ENCODE measurements at places on chromosomes 3 and 15.

- no peak for DNase-seq
Observed at GRCh38 chr3:132867956-132868355, 145.7 kb upstream of the NPHP3 start.

DNA sequence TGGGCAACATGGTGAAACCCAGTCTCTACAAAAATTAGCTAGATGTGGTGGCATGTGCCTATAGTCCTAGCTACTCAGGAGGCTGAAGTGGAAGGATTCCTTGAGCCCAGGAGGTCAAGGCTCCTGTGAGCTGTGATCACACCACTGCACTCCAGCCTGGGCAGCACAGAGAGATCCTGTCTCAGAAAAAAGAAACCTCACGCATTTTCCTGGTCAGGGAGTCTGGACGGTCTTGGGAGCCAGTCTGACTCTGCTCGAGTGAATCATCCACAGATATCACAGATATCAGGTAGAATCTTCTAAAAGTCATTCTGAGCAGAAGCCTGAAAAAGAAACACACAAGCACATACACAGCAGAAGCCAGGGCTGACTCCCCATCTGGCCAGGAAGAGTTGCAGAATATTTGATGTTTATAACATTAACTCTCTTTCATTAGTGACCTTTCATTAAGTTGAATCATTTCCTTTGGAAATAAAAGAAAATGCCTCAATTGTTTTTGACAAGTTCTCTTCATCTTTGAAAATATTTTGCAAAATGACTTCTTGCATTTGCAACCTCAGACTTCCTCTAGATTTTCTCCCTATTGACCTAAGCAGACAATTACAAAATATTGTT lies 56.5 kb upstream of the ABHD17C start:
- DNase-seq: no peak

DNA sequence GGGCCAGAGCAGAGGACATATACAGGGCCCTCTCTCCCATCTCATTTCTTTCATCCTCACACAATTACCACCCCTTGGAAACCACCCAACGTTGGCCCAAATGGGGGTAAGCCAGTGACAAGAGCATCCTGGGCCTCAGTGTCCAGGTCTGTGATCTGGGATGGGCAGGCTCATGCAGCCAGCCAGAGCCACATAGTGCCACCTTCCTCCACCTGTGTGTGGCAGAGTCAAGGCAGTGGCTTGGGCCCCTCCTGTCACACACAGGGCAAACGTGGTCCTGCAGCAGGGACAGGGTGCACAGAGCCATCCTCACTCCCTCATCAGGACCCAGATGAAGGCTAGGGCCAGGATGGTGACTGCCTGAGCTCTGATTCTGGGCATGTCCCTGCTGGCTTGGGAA lies 2.3 kb upstream of the MYL3 start:
- no peak for DNase-seq

DNA sequence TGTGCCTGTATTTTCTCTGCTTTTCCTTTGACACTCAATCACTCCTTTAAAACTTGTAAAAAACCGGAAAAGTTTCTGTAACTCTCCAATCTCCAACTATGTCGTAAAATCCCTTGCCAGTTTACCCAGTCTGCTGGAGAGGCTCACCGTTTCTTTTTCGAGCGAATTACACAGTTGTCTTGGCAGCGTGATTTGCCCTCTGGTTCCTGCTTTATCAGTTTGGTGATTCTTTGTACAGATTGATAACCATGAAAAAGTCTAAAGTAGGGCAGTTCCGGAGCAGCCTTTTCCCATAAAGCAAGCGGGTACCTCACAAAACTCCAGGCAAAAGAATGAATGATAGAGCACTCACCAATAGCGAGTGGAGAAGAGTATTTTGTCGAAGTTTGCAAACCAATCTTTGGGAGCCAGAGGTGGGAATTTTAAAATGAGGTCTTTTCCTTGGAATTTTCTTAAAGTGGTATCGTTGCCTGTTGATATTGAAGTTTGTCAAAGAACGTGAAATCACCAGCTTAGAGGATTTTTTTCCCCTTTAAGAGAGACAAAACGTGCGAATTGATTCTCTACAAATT lies at the start of gene TTC23:
Gene TTC23, minus strand, starts transcription at position 312 of the 572 bp plus-strand sequence. CDS start 20,869 bp downstream, outside the sequence.
- peak; percentile 86 for DNase-seq

DNA sequence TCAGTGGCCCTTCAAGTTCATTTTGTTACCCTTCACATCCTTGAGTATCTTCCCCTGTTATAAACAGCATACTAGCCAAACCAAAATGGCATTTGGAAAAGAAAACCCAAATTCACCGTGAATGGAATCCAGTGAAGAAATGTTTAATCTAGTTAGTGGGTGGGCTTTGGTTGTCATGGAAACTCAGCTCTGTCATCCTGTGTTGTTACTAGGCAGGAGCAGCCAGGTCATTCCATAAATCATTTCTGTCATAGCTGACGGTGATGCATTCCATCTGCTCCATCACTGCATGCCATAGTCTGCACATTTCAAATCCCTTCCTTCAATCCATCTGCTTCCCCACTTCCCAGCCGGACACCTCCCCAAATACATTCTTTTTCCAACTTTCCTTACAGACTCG lies 140.4 kb upstream of the CGNL1 start:
- DNase-seq: peak; percentile 75

- no peak for DNase-seq
Observed at GRCh38 chr3:117611211-117611610, 901.6 kb downstream of the TUSC7 start.

DNA sequence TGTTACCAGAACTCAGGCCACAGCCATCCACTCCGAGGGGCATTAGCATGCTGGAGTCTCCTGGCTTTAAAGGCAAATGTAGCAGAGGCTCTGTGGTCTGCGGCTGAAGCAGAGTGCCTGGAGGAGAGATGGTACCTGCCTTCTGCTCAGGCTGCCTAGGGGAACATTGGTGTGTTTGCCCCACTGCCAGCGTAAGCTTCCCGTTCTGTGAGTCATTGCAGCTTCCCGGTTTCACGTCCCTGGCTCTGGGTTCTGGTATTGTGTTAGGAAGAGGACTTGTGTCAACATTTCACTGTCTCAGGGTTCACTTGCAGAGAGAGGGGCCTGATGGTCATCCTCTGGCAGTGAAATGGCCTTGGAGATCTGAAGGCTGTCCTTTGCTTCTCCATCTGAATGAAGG lies 1.8 kb downstream of the GASK1A start:
- DNase-seq: no peak

DNA sequence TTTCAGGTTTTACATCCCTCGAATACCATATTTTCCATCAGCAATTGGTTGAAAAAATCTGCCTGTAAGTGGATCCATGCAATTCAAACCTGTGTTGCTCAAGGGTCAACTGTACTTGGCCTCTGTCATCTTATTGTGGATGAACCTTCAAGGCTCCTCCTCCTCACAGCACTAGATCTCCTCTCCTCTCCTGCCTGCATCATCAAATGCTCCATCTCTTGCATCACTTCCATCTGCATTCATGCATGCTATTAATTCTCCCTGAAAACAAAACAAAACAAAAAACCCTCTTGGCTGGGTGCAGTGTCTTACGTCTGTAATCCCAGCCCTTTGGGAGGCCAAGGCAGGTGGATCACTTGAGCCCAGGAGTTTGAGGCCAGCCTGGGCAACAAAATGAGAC lies 10.1 kb downstream of the BCL2L10 start:
- DNase-seq: peak; percentile 73

- DNase-seq: no peak
Observed at GRCh38 chr3:162933656-162934055, 1437.0 kb downstream of the OTOL1 start.

GRCh38 chr3:136714020-136714419 lies 38.2 kb downstream of the STAG1 start:
- no peak for DNase-seq

- no peak for DNase-seq
Observed at GRCh38 chr3:163821841-163822240, 1256.5 kb downstream of the SI start.

Data from AG08395 (cell line).